Nasal cavity respiratory epithelium epithelial cell of viscerocranial mucosa (primary cell): ENCODE measurements at places on chromosomes 4 and X. TPM values are rescaled to one million over a fixed set of nuclear protein-coding genes. Genes with fewer than 3 reads are reported as not detected.

ABHD18 gene
- 9.3 and 9.9 TPM in 2 replicates for total RNA-seq

IGBP1 gene
- total RNA-seq: 66.6 and 92.5 TPM in 2 replicates

GPR119 gene
- total RNA-seq: not detected in 2 replicates

MAGEA2B gene
- total RNA-seq: not detected in 2 replicates

FGF2 gene
- total RNA-seq: 6.8 and 19.1 TPM in 2 replicates

ODAM gene
- total RNA-seq: not detected in 2 replicates

STBD1 gene
- 8.9 and 14.0 TPM in 2 replicates for total RNA-seq

EIF2S3 gene
- 237 and 273 TPM in 2 replicates for total RNA-seq

EGFL6 gene
- total RNA-seq: under 0.01 and 1.00 TPM in 2 replicates
